ENCODE measurements at places on chromosomes 13 and 19.

DNA sequence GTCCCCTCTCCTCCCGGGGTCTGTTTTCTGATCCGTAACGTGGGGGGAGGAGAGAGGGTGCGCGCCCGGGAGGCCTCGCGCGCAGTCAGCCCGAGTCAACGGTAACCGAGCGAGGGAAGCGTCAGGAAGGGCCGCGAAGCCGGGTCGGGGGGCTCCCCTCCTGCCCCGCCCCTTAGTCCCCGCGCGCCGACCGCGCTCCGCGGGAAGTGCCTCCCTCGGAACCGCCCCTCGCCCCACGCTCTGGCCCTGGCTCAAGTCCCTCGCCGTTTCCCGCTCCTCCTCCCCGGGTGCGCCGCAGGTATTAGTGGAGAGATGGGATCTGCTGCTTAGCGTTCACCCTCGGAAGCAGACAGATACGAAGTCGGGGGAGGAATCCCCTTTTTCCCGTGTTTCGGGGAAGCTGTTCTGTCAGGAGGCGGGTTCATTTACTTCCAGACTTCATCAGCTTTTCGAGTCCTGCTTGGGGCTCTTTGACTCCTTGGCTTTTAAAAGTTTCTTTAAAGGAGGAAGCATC is 770 bp downstream of the HNRNPM start:
- DNase-seq = peak; percentile 58

DNA sequence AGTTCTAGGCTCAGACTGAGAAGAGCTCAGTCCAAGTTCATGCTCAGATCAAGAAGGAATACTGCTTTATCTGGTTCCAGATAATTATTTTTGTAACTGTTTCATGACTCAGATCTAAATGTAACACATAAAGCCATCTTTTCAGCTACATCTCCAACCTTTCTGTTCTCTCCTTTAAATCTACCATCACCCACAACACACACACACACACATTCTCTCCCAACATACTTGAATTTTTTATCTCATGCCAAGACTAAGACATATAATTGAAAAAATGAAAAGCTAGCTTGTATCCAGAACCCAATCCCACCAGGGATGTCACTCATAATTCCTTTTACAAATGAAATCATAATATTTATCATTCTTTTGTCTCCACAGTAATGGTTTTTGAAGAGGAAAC is 7.6 kb downstream of the KATNAL1 start:
- no peak for DNase-seq

- no peak for DNase-seq
Observed at GRCh38 chr13:112734696-112735547, 45.1 kb downstream of the ATP11A start.

- DNase-seq = no peak
Observed at GRCh38 chr19:5664515-5664914, 15.8 kb downstream of the MICOS13 start.

GRCh38 chr19:2967972-2968371 is 9.4 kb upstream of the TLE6 start:
- DNase-seq = no peak

DNA sequence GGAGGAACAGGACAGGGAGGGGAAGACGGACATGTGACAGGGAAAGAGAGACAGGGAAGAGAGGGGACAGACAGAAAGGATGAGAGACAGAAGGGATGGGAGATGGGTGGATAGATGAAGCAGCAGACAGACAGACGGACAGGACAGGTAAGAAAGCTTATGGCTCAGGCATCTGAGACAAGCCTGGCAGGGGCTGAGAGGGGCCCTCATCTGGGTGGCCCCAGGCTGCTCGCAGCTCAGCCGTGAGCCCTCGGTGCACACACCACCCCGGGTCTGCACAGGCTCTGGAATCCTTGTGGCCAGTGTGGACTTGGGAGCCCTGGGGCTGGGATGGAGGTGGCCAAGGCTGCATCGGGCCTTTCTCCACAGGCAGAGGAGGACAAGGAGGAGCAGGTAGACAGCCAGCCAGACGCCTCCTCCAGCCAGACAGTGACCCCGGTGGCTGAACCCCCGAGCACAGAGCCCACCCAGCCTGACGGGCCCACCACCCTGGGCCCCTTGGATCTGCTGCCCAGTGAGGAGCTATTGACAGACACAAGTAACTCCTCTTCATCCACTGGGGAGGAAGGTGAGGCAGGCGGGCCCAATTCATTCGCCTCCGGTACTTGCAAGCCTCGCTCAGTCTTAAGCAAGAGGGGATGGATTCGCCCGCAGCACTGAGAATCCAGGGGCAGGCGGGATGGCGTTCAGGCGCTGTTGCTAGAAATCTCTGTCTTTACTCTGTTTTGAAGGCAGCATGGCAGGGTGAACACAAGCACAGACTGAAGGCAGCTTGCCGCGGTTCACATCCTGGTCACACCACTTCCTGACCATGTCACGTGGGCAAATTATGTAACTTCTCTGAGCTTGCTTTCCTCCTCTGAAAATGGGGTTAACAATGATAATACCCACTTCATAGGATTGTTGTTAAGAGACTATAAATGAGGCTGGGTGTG is 14.0 kb downstream of the GRAMD1A start:
- DNase-seq = no peak

DNA sequence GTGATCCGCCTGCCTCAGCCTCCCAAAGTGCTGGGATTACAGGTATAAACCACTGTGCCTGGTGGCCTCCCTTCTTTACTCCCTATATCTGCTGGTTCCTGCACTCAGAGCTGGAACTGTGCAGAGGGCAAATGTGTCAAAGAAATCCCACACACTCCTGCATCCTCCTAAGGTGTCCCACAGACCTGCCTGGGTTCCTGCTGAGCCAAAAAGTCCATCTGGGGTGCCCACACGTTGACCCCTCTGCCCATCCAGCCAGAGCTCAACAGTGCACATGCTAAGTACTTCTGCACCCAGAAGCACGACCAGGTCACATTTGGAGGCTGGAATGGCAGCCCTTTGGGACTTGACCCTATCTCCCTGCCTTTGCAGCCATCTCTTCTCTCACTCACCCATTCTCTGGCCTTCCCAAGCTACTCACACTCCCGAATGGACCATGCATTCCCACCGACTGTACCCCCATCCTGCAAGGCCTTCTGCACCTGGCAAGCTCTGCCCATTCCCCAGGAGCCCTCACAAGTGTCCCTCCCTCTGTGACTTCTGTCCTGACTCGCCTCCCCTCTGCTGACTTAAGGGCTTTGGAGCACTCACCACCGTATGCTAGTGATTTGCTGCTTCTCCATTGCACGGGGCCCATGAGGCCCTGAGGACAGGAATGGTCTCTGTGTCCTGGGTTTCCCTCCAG is 152.1 kb downstream of the KCTD15 start:
- no peak for DNase-seq

DNA sequence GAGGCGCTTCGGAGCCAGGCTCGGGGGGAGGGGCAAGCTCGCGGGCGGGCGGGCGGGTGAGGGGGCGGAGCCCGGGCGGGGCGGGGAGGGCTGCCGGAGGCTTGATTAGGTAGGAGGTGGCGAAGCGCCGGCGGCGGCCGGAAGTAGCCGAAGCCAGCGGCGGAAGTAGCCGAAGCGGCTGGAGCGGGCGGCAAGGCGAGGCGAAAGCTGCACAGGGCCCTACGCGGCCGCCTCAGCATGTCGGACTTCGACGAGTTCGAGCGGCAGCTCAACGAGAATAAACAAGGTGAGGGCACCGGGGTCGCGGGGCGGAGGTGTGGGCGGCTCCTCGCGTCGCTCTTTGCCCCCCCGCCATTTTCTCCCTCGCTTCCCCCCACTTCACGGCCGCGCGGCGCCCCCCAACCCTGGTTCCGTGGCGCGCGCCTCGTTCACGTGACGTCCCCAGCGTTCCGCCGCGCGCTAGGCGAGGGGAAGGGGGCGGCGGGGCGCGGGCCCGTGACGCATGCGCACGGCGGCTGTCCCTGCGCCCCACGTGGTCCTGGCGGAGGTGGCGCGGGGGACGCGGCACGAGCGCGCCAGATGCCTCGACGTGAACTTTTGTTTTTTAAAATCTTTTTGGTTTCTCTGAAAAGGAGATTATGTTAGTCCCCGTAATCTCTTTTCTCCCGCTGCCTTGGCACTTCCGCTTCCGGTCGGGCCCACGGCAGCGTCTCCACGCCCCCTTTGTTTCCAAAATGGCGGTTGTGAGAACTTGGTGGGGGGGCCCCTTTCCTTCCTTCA is at the start of gene U2AF2:
TSS of gene U2AF2 (plus strand) at position 168 of the 780 bp plus-strand sequence. CDS start at position 238, 70 bp downstream.
- peak; percentile 97 for DNase-seq

GRCh38 chr19:21850656-21851255 is 14.8 kb upstream of the ZNF43 start:
- DNase-seq = no peak

GRCh38 chr13:91664039-91664438 is 265.6 kb downstream of the GPC5 start:
- DNase-seq = no peak

GRCh38 chr13:87661471-87661870 is 9.7 kb upstream of the SLITRK5 start:
- DNase-seq = no peak

DNA sequence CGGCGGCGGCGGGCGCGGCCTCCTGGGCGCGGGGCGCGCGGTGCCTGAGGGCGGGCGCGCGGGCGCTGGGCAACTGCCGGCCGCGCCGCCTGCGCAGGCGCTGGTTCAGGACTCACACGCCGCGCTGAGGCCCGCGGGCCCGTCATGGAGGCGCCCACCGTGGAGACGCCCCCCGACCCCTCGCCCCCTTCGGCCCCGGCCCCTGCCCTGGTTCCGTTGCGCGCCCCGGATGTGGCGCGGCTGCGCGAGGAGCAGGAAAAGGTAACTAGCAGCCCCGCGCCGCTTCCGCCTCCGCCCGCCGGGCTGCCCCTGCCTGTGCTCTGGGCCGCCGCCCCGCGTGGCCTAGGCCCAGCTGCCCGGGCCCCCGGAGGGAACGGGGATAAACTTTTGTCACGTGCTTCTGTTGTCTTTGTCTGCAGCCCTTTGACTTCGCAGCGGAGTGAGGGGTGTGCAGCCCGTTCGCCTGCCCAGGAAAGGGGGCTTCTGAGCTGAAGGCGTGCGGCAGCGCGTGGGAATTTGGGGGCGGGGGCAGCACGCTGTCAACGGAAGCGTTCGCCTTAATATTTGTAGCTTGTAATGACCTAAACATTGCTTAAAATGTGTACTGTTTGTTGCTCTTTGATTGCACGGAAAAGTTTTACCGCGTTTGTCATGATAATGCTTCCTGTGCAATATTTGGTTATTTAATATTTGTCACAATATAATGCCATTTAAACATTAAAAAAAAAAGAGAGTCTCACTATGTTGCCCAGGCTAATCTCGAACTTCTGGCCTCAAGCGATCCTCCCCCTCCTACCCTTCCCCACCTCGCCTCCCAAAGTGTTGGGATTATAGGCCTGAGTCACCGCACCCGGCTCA is 594 bp downstream of the URI1 start:
- no peak for DNase-seq
